BJ (cell line): ENCODE measurements at places on chromosomes 2 and 18.

GRCh38 chr2:238461916-238462315 lies 35.2 kb downstream of the ASB1 start:
- no peak for DNase-seq

- no peak for DNase-seq
Measured at GRCh38 chr2:196980473-196980872, 54.0 kb upstream of the PGAP1 start.

- no peak for DNase-seq
Measured at GRCh38 chr2:122706757-122707223, 951.3 kb downstream of the TSN start.

DNA sequence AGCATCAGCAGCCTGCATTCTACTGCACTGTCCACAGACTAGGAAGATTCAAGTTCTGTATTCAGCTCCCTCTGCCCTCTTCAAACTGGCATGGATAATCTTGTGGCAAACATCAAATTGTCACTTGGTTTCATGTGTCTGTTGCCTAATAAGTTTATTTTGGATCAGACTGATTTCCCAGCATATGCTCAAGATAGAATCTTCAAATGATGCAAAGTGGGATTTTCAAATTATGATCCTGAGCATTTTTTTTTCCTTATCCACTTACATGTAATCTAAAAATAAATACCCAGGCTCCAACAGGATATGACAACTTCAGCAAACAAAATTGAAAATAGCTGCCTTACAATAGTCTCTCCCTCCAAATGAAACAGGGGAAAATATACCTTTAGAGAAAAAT lies 160.9 kb upstream of the VRK2 start:
- DNase-seq = no peak
